ENCODE measurements at places on chromosomes 7 and 10. TPM values are rescaled to one million over a fixed set of nuclear protein-coding genes. Genes with fewer than 3 reads are reported as not detected.

GNGT1 gene
- 0.63 TPM for total RNA-seq

- DNase-seq: no peak
These were observed 143.2 kb downstream of the USP6NL start for GRCh38 chr10:11468126-11468742.

SPAM1 gene
- not detected for total RNA-seq

- DNase-seq: no peak
These were observed 97.0 kb downstream of the ALOX5 start for GRCh38 chr10:45471059-45471458.

- DNase-seq: no peak
These were observed 23.7 kb downstream of the PTEN start for GRCh38 chr10:87887146-87887545.

- DNase-seq: no peak
These were observed 55.0 kb downstream of the CAV1 start for GRCh38 chr7:116579835-116580234.

GRCh38 chr7:138004936-138005335, 3.0 kb upstream of the CREB3L2 start:
- DNase-seq: no peak

HOXA2 gene
- total RNA-seq: not detected

DNA sequence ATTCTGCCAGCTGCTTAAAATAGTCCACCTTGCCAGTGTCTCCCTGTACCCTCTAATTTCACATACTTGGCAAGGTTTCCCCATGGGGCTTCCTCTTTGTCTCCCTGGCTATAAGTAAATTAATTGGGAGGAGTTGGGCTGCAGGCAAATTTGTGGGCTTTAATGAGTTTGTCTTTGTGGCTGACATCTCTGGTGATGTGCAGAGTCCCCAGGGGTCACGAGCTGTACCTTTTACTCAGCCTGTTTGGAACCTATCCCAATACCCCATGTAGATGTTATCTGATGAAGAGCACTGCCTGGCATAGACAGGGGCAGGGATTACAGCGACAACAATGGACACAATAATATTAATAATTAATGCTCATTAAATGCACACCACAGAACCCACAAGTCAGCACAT, 132.5 kb downstream of the SLIT1 start:
- DNase-seq: no peak

- no peak for DNase-seq
These were observed 884.1 kb downstream of the NRG3 start for GRCh38 chr10:82759050-82759449.

GRCh38 chr10:58590152-58590840, 77.6 kb downstream of the BICC1 start:
- DNase-seq: no peak

MBL2 gene
- not detected for total RNA-seq

DNA sequence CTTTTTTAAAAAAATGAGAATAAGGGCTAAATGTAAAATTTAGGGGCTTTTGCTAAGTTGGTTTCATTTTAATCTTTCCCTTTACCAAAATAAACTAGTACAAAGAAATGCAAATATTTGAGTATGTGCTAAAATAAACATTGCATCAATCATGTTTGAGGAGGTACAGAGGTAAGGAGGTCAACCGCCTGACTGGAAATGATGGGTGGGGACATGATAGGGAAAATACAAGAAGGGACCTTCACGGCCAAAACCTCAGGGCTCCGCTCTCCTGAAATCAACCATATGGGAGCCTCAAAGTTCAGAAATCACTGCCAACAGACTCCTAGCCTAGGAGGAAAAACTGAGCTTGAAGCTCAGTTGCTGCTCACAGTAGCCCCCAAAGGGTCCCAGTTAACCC, 207.6 kb downstream of the AHR start:
- DNase-seq: no peak

DNA sequence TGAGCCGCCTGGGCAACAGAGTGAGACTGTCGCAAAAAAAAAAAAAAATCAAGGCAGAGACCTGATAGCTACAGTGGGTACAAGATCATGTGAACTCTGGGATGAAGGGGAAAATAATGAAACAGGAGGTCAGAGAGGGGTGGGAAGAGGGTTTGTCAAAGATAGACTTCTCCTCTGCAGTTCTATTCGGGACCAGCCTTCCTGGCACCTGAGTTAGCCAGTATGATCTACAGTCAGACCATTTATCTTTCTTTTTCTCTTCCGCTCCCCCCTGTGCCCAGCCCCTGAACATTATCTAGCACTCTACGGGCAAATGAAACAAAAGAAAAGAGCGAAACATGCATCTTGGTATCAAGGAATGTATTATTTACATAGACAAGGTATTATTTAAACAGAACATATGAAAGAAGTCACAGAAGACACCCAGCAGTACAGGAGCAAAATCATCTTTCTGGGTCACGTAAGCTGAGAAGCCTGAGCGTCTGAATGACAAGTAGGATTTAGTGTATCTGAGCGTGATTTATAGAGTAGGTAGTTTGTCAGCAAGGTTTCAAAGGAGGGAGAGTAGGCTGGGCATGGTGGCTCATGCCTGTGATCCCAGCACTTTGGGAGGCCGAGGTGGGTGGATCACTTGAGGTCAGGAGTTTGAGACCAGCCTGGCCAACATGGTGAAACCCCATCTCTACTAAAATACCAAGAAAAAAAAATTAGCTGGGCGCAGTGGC, 109.0 kb downstream of the PRKCQ start:
- DNase-seq: no peak

DNA sequence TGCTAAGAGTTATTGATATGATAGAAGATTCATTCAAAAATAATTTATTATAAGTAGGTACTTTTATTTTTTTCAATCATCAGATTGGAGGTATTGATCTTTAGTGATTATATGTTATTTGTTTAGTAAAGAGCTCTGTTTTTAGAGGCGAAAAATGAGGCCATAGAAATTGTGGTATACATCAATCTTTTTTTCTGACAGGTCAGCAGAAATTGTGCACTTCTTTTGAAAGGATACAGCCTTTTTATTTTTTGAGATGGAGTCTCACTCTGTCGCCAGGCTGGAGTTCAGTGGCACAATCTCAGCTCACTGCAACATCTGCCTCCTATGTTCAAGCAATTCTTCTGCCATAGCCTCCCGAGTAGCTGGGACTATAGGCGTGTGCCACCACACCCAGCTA, 292.1 kb downstream of the BAMBI start:
- no peak for DNase-seq
